ENCODE measurements at places on chromosomes 2 and 18.

GRCh38 chr2:85709401-85709811 lies 15.2 kb downstream of the GNLY start:
- DNase-seq, result no peak

GRCh38 chr18:79506191-79507075 lies 110.7 kb downstream of the NFATC1 start:
- no peak for DNase-seq

GRCh38 chr18:45361125-45361851 lies 254.0 kb upstream of the SLC14A2 start:
- no peak for DNase-seq

- DNase-seq, result no peak
Measured at GRCh38 chr2:240933048-240933965, 27.2 kb downstream of the CROCC2 start.

GRCh38 chr18:54872681-54873080 lies 44.4 kb downstream of the RAB27B start:
- no peak for DNase-seq

All from RWPE1 (cell line).